SIG-M5 (cell line): ENCODE measurements at places on chromosomes 12 and 14.

GRCh38 chr12:54859502-54859901 lies 5.2 kb downstream of the MUCL1 start:
- no peak for DNase-seq

GRCh38 chr14:89858089-89858488 lies 96.4 kb downstream of the EFCAB11 start:
- no peak for DNase-seq

DNA sequence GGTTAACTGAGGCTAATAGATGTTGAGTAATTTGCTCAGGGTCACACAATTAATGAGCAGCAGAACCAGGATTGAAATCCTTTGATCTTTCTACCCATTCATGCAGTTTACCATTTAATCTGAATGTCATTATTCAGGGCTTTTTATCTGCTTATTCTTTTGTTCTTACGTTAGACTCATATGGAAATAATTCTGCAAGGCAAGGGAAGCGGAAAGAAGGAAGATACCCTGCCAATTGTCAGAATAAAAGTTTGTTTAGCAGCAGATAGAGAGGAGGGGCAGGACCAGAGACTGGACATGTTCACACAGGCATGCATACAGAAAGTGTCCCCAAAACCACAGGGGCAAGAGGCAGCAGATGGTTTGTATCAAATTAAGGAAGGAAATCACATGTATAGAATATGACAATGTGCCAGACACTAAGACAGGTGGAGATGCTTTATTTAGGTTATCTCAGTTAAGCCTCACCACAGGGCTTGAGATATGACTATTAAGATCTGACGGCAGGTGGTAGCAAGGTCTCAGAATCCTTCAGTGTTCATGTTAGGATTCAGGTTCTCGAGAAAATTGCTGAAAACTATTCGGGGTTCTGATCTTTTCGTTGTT lies 29.8 kb downstream of the BRMS1L start:
- DNase-seq = no peak

- no peak for DNase-seq
These were observed 118.7 kb upstream of the MDM1 start for GRCh38 chr12:68450947-68451260.

- no peak for DNase-seq
These were observed 9.2 kb downstream of the HIP1R start for GRCh38 chr12:122844366-122844971.

DNA sequence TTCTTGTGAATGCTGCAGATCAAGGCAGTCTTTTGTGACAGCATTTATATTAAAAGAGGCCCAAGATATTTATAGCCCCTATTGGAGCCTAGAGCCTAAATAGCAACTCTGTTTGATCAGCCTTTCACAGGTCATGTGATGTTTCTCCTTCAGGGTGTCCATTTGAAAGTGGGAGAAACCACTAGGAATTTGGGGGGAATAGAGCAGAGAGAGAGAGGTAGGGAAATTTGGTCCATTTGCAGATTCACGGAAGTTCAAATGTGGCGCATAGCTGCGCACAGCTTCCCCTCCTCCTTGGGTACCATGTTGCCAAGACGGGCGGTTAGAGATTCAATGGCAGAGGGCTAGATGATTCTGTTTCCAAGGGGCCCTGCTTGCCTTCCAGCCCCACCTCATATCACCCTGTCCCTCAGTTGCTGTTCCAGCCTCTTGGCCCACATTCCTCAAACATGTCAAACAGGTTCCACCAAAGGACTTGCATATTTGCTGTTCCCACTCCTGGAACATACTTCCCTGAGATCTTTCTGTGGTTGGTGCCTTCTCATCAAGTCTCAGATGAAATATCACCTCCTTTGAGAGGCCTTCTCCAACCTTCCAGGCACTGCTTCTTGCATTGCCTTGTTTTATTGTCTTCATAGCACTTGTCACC lies 220.8 kb downstream of the CHST11 start:
- DNase-seq = no peak

- DNase-seq = no peak
These were observed 99.4 kb downstream of the EPS8 start for GRCh38 chr12:15689751-15690191.

- DNase-seq = no peak
These were observed 52.0 kb downstream of the NAV3 start for GRCh38 chr12:77882709-77883108.

GRCh38 chr12:86249851-86250250 lies 6.3 kb downstream of the MGAT4C start:
- DNase-seq = no peak

- DNase-seq = no peak
These were observed 85.3 kb downstream of the RFLNA start for GRCh38 chr12:124379938-124380754.

- no peak for DNase-seq
These were observed 182.5 kb upstream of the DIO2 start for GRCh38 chr14:80393766-80394165.

DNA sequence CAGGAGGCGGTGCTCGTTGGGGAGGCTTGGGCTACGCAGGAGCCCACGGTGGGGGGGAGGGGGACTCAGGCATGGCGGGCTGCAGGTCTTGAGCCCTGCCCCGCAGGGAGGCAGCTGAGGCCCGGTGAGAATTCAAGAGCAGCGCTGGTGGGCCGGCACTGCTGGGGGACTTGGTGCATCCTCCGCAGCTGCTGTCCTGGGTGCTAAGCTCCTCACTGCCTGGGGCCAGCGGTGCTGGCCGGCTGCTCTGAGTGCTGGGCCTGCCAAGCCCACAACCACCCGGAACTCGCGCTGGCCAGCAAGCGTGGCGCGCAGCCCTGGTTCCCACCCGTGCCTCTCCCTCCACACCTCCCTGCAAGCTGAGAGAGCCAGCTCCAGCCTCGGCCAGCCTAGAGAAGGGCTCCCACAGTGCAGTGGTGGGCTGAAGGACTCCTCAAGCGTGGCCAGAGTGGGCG lies 3.2 kb downstream of the METTL25 start:
- no peak for DNase-seq

GRCh38 chr12:131357920-131358319 lies 353.0 kb upstream of the SFSWAP start:
- no peak for DNase-seq

GRCh38 chr12:83015390-83016217 lies 328.9 kb downstream of the TMTC2 start:
- no peak for DNase-seq
